Spleen (tissue), 13 donors: ENCODE measurements at places on chromosomes 3 and 15.

DNA sequence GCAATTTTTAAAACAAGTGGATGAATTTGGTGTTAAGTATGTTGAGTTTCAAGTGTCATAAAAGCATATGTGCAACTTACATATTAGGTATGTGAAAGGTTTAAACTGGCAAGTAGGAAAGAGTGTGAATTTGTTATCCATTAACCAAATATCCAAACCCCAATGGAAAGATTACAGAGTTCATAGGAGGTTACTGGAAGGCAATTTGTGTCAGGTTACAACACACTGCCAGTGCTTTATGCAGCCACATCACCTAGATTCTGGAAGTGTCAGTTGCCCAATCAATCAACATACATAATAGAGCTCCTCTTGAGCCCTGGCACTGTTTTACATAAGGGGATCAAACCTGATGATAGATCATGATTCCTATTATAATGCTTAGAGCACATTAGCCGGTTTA lies 261.0 kb downstream of the ROBO1 start:
- no peak for DNase-seq

DNA sequence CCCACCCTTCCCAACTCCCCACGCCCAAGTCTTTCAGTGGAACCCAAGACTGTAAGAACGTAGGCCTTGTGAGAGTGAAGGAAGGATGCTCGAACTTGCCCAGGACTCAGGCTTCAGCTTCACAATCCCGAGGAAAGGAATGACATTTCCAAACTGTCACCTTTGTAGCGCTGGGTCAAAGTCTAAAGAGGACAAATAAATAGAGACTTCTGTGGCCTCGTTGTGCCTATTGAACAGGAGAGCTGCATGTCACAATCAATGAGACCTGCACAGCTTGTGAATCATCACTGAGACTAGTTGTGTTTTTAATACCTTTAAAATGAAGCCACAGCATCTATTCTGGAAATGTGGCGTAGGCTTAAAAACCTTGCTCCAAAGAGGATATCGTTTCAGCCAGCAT lies 222.8 kb upstream of the ST8SIA2 start:
- DNase-seq = no peak

- DNase-seq = no peak
These were observed 52.4 kb downstream of the MCCC1 start for GRCh38 chr3:183046883-183047282.

- no peak for DNase-seq
These were observed 11.4 kb downstream of the RSRC1 start for GRCh38 chr3:158121295-158121694.
